ENCODE measurements at places on chromosomes 1 and 21. TPM values are rescaled to one million over a fixed set of nuclear protein-coding genes. Genes with fewer than 3 reads are reported as not detected.

Gene ADCY10
- 0.09 TPM for total RNA-seq

Gene RHD
- total RNA-seq: not detected

Gene SUSD4
- 3.7 TPM for total RNA-seq

Gene PBX1
- total RNA-seq: 58.1 TPM

Gene CD101
- total RNA-seq: 105 TPM

Gene ACTN2
- total RNA-seq: 1.9 TPM

Gene FMO4
- total RNA-seq: 5.9 TPM

Gene RCSD1
- 20.7 TPM for total RNA-seq

Gene WNT3A
- total RNA-seq: 6.0 TPM

Gene AXDND1
- 0.59 TPM for total RNA-seq

Gene ETS2
- 160 TPM for total RNA-seq

Gene SLC19A1
- total RNA-seq: 50.7 TPM

Gene RPS6KC1
- 18.7 TPM for total RNA-seq

Gene ARL8A
- total RNA-seq: 98.0 TPM

Gene WDTC1
- 45.7 TPM for total RNA-seq

GRCh38 chr1:87428883-87429282 lies 100.2 kb downstream of the LMO4 start:
- no peak overlapping the region for H3K4me3 ChIP-seq
- H3K4me1 ChIP-seq: no peaks in the 10 kb centered on the region
- H3K27me3 ChIP-seq: no peaks in the 10 kb centered on the region

- H3K36me3 ChIP-seq: no peaks in the 10 kb centered on the region
- no peak overlapping the region for H3K27ac ChIP-seq
- DNase-seq: peak; percentile 27
- H3K4me1 ChIP-seq: no peaks in the 10 kb centered on the region
- H3K27me3 ChIP-seq: peaks cover 6% of the 10 kb centered on the region
Observed at GRCh38 chr1:5711079-5711478, 281.1 kb downstream of the NPHP4 start.

DNA sequence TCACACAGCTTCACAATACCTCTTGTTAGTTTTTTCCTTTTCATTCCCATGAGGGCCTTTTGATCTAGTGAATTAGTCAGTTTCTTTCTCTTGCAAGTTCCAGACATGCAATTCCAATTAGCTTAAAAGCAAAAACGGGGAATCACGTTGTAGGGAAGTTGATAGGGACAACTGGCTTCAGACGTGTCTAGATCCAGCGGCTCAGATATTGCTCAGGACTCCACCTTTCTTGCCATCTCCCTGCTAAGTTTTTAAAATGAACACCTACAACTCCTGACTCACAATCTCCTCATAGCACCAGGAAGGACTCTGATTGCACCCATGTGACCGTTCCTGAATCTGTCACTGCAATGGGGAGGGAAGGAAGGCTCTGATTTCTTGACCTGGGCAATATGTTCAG lies 63.8 kb upstream of the ARHGAP29 start:
- peak overlapping the region; percentile 67 for H3K27ac ChIP-seq
- peaks cover 67% of the 10 kb centered on the region for H3K4me1 ChIP-seq
- no peaks in the 10 kb centered on the region for H3K27me3 ChIP-seq
- H3K36me3 ChIP-seq: no peaks in the 10 kb centered on the region

- H3K27me3 ChIP-seq: no peaks in the 10 kb centered on the region
- no peaks in the 10 kb centered on the region for H3K36me3 ChIP-seq
- H3K4me3 ChIP-seq: peak overlapping the region; percentile 76
- H3K4me1 ChIP-seq: peaks cover 65% of the 10 kb centered on the region
Observed at GRCh38 chr1:8023287-8023994, 2.7 kb downstream of the ERRFI1 start.

- H3K36me3 ChIP-seq: no peaks in the 10 kb centered on the region
- H3K27me3 ChIP-seq: no peaks in the 10 kb centered on the region
Observed at GRCh38 chr1:220552672-220553260, 24.8 kb downstream of the MARK1 start.

GRCh38 chr1:92877081-92877711 lies 45.4 kb downstream of the RPL5 start:
- H3K27me3 ChIP-seq: no peaks in the 10 kb centered on the region
- no peak overlapping the region for H3K27ac ChIP-seq

- peaks cover 19% of the 10 kb centered on the region for H3K4me1 ChIP-seq
- no peak for DNase-seq
- H3K27me3 ChIP-seq: no peaks in the 10 kb centered on the region
Observed at GRCh38 chr1:232471250-232471649, 158.7 kb downstream of the SIPA1L2 start.

GRCh38 chr1:203172184-203173010 lies 3.2 kb downstream of the MYBPH start:
- no peaks in the 10 kb centered on the region for H3K27me3 ChIP-seq
- DNase-seq: peak; percentile 72
- H3K27ac ChIP-seq: no peak overlapping the region
- H3K4me1 ChIP-seq: peaks cover 18% of the 10 kb centered on the region

- H3K4me1 ChIP-seq: no peaks in the 10 kb centered on the region
- H3K4me3 ChIP-seq: no peak overlapping the region
- H3K36me3 ChIP-seq: no peaks in the 10 kb centered on the region
- no peak for DNase-seq
- no peak overlapping the region for H3K27ac ChIP-seq
Observed at GRCh38 chr1:232372431-232372830, 257.5 kb downstream of the SIPA1L2 start.

DNA sequence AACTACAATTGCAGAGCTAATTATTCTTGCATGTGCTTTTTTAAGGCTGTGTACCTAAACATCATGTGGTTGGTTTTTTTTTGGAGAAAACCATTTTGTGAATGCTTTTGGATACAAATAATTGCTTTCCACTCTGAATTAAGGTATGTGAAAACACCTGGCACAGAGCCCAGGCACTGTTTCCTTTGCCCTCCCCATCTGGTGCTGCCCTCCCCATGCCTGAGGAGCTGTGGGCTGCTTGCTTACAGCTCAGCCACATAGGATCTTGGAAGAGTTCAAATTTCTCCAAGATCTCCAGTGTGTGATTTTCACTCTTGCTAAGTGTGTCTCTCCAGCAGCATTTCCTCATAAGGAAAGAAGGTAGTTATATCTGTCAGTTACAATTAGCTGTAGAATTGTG lies 27.8 kb downstream of the DNM3 start:
- no peak for DNase-seq
- no peak overlapping the region for H3K4me3 ChIP-seq
- no peaks in the 10 kb centered on the region for H3K36me3 ChIP-seq
- peaks cover 9% of the 10 kb centered on the region for H3K4me1 ChIP-seq
- no peaks in the 10 kb centered on the region for H3K27me3 ChIP-seq

GRCh38 chr1:62263006-62263813 lies 56.0 kb downstream of the KANK4 start:
- no peak for DNase-seq
- no peak overlapping the region for H3K4me3 ChIP-seq
- H3K27ac ChIP-seq: no peak overlapping the region
- no peaks in the 10 kb centered on the region for H3K36me3 ChIP-seq
- no peaks in the 10 kb centered on the region for H3K4me1 ChIP-seq
- H3K27me3 ChIP-seq: no peaks in the 10 kb centered on the region

DNA sequence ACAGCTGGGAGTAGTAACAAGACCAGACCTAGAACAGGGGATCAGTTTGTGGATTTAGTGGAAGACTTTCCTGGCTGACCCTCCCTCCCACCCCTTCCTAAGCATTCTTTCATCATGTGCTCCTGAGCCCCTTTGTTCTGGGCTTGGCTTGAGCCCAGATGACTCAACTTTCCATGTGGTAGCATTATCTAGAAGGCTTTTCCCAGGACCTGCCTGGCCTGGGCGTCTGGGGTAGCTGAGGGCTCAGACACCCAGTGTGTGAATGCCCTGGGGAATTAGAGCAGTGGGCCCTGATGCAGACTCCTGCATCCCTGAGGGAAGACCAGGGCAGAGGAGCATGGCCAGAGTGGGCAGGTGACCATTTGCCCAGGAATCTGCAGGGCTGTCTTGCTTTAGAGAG lies 44.1 kb upstream of the TSPAN2 start:
- H3K36me3 ChIP-seq: no peaks in the 10 kb centered on the region
- no peaks in the 10 kb centered on the region for H3K27me3 ChIP-seq
- DNase-seq: no peak
- H3K4me1 ChIP-seq: no peaks in the 10 kb centered on the region
- H3K4me3 ChIP-seq: no peak overlapping the region
- no peak overlapping the region for H3K27ac ChIP-seq

- H3K27ac ChIP-seq: no peak overlapping the region
- H3K27me3 ChIP-seq: no peaks in the 10 kb centered on the region
- no peak for DNase-seq
- no peaks in the 10 kb centered on the region for H3K36me3 ChIP-seq
Observed at GRCh38 chr1:170967042-170967910, 31.9 kb downstream of the MROH9 start.

- peaks cover 24% of the 10 kb centered on the region for H3K4me1 ChIP-seq
- no peaks in the 10 kb centered on the region for H3K27me3 ChIP-seq
- DNase-seq: no peak
Observed at GRCh38 chr21:43614839-43615238, 44.4 kb downstream of the HSF2BP start.

- no peak overlapping the region for H3K27ac ChIP-seq
- no peak overlapping the region for H3K4me3 ChIP-seq
- no peaks in the 10 kb centered on the region for H3K27me3 ChIP-seq
- H3K4me1 ChIP-seq: no peaks in the 10 kb centered on the region
- DNase-seq: no peak
- H3K36me3 ChIP-seq: peaks cover 34% of the 10 kb centered on the region
Observed at GRCh38 chr1:11948822-11949458, 14.4 kb downstream of the PLOD1 start.

DNA sequence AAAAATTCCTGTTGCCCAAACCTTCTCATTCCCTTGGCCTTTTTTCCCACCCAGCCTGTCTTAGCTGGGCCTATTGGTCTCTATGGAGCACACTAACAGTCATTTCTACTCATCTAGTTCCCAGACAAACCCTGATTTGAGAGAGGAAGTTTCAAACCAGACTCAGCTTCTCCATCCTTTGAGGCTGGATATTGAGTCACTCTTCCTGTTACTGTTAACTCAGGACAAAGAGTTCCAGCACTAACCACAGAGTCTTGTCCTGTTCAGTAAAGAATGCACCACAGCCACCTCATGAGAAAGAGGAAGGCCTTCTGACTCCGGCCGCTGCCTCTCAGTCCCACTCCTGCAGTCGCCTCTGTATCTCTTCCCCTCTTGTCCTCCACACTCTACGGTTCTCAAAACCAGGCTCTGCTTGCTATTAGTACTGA lies 137.8 kb downstream of the PTPRC start:
- H3K4me1 ChIP-seq: peaks cover 4% of the 10 kb centered on the region
- H3K4me3 ChIP-seq: no peak overlapping the region
- H3K27ac ChIP-seq: peak overlapping the region; percentile 77
- H3K36me3 ChIP-seq: no peaks in the 10 kb centered on the region

GRCh38 chr1:58909914-58910681 lies 126.3 kb upstream of the JUN start:
- H3K4me3 ChIP-seq: no peak overlapping the region
- no peaks in the 10 kb centered on the region for H3K36me3 ChIP-seq
- no peak overlapping the region for H3K27ac ChIP-seq
- DNase-seq: no peak
- no peaks in the 10 kb centered on the region for H3K4me1 ChIP-seq

DNA sequence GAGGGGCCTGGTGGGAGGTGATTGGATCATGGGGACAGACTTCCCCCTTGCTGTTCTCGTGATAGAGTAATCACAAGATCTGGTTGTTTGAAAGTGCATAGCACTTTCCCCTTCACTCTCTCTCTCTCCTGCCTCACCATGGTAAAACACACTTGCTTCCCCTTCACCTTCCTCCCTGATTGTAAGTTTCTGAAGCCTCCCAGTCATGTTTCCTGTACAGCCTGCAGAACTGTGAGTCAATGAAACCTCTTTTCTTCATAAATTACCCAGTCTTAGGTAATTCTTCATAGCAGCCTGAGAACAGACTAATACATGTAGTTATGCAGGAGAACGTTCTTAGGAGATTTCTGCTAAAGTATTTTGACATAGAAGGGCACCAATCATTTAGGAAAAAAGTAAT lies 59.9 kb upstream of the FBXO28 start:
- no peaks in the 10 kb centered on the region for H3K36me3 ChIP-seq
- no peak overlapping the region for H3K27ac ChIP-seq

DNA sequence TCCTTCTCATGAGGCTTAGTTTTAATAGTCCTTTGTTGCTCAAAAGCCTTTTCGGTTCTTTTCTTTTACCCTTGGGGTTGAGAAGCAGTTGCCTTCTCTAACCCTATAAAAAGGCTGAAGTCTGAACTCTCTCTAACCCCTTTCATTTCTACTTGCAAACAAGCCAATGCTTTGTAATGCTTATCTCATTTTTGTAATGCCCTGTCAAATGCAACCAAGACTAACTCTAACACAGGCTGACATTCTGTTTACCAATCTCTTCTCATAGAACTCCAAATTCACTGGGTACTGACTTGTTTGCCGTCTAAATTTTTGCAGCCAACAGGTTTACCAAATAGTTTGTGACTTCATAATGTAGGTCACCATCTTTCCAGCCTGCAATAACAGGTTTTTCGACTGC lies 233.9 kb upstream of the SNX7 start:
- no peaks in the 10 kb centered on the region for H3K4me1 ChIP-seq
- H3K36me3 ChIP-seq: no peaks in the 10 kb centered on the region
- no peak overlapping the region for H3K27ac ChIP-seq
- no peaks in the 10 kb centered on the region for H3K27me3 ChIP-seq
- DNase-seq: no peak

GRCh38 chr1:58664881-58665280 lies 35.0 kb downstream of the MYSM1 start:
- no peaks in the 10 kb centered on the region for H3K4me1 ChIP-seq
- no peak overlapping the region for H3K27ac ChIP-seq
- peaks cover 98% of the 10 kb centered on the region for H3K36me3 ChIP-seq
- DNase-seq: no peak

DNA sequence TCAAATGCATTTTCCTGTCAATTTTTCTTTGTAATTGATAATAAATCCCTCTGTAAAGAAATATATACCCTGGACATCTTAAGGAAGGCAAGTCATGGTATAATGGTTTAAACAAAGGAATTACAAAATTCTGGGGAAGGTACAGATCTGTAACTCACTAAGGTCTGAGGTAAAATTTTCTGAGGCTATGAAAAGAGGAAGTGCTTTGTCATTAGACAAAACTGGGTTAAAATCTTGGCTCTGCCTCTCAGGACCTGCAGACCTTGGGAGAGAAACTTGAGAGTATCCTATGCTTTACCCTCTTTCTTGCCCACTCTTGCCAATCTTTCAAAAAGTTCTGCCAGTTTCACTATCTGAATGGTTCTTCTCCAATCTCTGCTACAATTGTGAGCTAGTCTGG lies 26.8 kb upstream of the BEND5 start:
- peaks cover 7% of the 10 kb centered on the region for H3K27me3 ChIP-seq
- H3K27ac ChIP-seq: no peak overlapping the region
- no peaks in the 10 kb centered on the region for H3K4me1 ChIP-seq

DNA sequence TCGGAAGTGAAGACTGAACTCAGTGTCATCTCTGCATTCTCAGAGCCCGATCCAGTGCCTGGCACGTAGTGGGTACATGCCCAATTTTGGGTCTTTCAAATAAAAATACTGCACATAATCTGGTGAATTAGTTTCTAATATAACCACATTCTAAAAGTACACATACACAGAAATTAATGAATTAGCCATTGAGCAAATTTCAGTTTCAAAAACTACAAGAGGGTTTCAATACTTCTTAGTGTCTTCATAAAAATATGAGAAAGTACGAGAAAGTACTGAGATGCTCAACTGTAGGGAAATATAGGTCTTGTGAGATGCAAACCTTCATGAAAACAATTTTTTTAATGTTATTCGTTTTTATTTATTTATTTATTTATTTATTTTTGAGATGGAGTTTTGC lies 86.9 kb downstream of the SMYD2 start:
- no peaks in the 10 kb centered on the region for H3K27me3 ChIP-seq
- peaks cover 39% of the 10 kb centered on the region for H3K36me3 ChIP-seq
- H3K4me3 ChIP-seq: no peak overlapping the region
- no peak overlapping the region for H3K27ac ChIP-seq
- no peak for DNase-seq
- H3K4me1 ChIP-seq: no peaks in the 10 kb centered on the region

- no peak for DNase-seq
- H3K4me3 ChIP-seq: no peak overlapping the region
- no peaks in the 10 kb centered on the region for H3K27me3 ChIP-seq
- H3K27ac ChIP-seq: no peak overlapping the region
- H3K36me3 ChIP-seq: no peaks in the 10 kb centered on the region
Observed at GRCh38 chr1:199205740-199206441, 567.1 kb downstream of the PTPRC start.

All from lower lobe of right lung (tissue), 2 donors.